ENCODE measurements at places on chromosomes 6 and 20.

DNA sequence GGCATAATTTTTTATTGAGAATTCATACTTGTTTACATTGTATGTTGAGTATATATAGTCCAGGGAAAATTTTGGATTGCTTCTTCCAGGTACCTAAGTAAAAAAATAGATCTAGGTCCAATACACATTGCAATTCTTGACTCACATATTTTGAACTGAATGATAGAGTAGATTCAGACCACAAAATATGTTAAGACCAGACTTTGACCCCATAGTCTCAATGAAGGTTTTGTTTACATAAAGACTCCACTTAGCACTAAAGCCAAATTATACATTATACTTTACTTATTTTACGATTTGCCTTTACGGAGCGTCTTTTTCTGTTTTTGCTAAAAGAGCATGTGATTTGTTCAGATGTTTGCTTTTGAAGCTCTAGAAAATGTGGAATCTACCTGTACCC is 144.1 kb upstream of the PTCHD4 start:
- no peak for DNase-seq

GRCh38 chr6:112485120-112485826 is 138.1 kb downstream of the RFPL4B start:
- no peak for DNase-seq

GRCh38 chr6:123518441-123519188 is 118.1 kb downstream of the TRDN start:
- no peak for DNase-seq

- DNase-seq, result peak; percentile 78
Observed at GRCh38 chr20:62500237-62500864, 24.6 kb upstream of the GATA5 start.

DNA sequence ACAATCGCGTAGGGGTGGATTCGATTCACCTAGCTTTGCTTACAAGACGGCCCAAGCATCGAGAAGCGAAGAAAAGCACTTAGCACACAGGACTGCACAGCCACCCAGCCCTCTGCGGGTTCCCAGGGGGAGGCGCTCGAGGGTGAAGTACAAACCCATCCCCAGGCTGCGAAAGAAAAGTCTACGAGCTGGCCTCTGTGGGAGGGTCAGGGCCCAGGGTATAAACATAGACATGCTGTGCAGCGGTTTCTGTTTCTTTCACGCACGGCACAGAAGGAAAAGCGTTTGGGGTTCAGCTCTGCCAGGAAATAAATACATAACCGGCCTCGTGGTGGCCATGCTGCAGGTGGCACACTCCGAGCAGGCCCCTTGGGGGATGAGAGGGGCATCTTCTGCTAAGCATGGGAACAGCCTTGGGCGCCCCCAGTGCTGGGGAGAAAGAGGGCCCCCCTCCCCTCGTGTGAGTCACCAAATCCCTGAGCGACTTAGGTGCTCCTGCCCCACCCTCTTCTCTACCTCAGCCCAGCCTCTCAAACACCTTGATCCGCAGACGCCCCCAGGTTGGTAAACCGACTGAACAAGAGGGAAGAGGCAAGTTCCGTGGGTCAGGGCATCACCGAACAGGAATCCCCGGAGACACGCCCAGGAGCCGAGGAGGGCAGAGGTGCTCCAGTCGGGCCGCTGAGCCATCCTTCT is 91.6 kb upstream of the RIPOR2 start:
- peak; percentile 52 for DNase-seq

- no peak for DNase-seq
Observed at GRCh38 chr6:136137008-136137692, 113.0 kb downstream of the MTFR2 start.

GRCh38 chr6:36075656-36076055 is 48.0 kb downstream of the MAPK14 start:
- DNase-seq, result no peak

- DNase-seq, result no peak
Observed at GRCh38 chr20:60255415-60255814, 297.2 kb downstream of the CDH26 start.

GRCh38 chr6:12012558-12013306 is 620 bp downstream of the HIVEP1 start:
- peak; percentile 71 for DNase-seq

GRCh38 chr6:145765449-145765848 is 30.1 kb upstream of the EPM2A start:
- DNase-seq, result no peak

DNA sequence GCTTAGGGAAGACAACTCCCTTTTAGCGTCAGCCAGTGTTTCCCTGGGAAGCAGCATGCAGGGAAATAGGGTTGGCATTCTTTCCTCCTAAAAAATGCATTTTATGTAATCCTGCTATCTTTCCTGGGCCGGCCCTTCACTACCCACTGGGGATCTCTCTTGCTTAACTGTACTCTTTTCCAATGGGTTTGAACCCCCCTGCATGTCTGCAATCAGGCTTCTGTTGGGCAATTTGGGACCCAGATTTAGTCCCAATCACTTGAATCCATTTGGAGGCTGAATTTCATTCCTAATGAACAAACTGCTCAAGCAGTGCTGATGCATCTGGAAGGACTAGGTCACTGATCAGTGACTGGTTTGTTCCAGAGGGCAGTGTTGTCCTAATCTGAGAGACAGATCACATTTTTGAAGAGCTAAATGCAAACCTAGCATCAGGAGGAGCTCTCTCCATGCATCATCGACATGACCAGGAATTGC is 152.0 kb downstream of the TSHZ2 start:
- DNase-seq, result no peak

- DNase-seq, result no peak
Observed at GRCh38 chr20:23180451-23180921, 94.4 kb upstream of the CD93 start.

GRCh38 chr6:18527836-18528743 is 140.9 kb downstream of the RNF144B start:
- no peak for DNase-seq

DNA sequence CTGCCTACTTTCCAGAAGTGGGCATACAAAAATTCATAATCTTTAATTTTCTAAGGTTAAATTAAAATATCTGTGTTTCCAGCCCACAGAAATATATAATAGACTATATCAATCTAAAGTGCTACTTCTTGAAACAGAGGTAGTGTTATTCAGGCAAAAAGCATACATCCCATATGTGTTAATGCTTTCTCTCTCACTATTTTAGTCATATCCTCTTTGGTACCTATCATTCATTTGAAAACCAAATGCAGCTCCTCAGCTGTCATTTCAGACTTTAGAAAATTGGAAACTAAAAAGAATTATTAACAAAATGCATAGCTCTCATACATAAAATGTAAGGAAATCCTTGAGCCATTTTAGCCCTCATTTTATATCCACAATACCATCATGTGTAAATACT is 925 bp downstream of the FHL5 start:
- DNase-seq, result no peak

DNA sequence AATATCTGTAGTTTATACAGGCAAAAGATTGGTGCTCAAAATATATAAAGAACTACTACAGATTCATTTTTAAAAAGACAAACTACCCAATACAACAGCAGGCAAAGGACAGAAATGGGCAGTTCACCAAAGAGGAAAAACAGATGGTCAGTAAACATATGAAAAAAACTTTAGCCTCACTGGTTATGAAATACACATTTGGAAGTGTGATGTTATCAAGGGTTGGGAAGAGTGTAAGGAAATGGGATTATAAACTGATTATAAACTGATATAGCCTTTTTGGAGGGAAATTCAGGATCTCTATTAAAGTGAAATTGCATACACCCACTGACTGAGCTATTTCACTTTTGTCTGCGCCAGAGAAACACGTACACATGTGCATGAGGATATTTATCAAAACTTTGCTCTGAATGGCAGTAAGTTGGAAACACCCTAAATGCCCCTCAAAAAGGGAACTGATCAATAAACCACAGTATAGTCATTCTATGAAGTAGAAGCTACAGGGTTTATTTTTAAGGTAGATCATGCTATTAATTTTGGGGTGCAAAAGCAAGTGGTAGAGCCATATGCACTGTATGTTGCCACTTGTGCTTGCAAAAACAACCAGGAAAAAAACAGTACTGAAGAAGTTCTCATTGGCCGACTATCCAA is 32.2 kb upstream of the ARFGEF2 start:
- no peak for DNase-seq

- DNase-seq, result no peak
Observed at GRCh38 chr6:88361298-88361697, 195.2 kb upstream of the CNR1 start.

GRCh38 chr6:114040871-114041270 is 69.9 kb upstream of the HDAC2 start:
- no peak for DNase-seq

- no peak for DNase-seq
Observed at GRCh38 chr6:102742028-102742427, 1348.5 kb downstream of the GRIK2 start.

- no peak for DNase-seq
Observed at GRCh38 chr6:156976216-156977127, 199.3 kb downstream of the ARID1B start.

- no peak for DNase-seq
Observed at GRCh38 chr6:53360093-53360912, 11.6 kb upstream of the ELOVL5 start.

GRCh38 chr20:64143018-64143801 is 21.0 kb upstream of the MYT1 start:
- no peak for DNase-seq

DNA sequence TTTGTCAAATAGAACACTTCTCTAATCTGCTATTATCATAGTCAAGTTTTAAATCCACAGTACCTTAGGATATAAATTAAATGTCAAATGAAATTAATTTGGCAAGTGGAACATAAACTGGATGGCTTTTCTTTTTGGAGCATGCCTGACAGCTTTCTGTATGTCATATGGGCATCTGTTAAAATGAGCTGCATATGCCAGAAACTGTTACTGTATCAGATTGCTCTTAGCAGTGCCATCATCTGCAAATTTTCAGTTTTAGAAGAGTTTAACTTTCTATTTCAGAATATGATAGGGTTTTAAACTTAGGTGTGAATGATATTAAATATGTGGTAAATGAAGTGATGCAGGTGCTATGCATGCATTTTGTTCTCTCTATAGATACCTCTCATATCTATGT is 3.4 kb upstream of the EEF1E1 start:
- no peak for DNase-seq

DNA sequence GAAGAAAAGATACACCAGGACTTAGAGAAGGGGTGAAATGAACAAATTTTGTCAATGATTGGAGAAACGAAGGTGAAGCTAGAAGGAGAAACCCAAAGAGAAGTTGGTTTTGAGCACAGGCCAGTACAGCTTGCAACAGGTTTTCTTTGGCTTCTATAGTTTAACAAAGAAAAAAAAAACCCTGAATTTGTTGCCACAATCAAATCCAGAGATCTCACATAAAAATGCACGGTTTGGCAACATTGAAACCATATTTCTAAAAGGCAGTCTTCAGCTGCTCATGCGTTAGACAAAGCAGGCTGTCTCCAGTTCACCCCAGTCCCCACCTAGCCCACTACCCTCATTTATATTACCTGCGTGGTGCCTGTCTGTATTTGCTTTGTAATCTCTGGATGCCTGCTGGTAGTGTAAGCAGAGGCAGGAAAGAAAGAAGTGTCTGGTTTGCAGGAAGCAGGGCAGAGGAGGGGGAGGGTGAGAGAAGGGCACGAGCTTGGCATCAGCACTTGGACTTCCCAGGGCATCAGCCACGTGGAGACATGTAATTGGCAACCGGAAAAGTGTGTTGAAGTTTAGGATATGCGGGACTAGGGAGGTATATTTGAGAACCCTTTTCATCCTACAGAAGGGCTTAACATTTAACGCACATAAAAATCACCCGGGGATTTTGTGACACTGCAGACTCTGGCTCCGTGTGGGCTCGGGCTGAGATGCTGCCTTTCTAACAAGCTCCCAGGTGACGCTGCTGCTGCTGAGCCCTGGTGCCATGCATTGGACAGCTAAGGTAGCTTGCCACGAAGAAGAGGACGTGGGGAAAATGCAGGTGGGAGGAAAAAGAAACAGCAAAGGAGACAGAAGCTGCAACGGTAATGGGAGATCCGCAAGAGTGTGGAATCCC is 14.4 kb downstream of the PFDN4 start:
- no peak for DNase-seq

- no peak for DNase-seq
Observed at GRCh38 chr6:13362412-13362811, 34.1 kb upstream of the TBC1D7 start.

- no peak for DNase-seq
Observed at GRCh38 chr20:50470264-50470858, 39.8 kb upstream of the PTPN1 start.

- DNase-seq, result no peak
Observed at GRCh38 chr6:12895721-12896120, 179.2 kb downstream of the PHACTR1 start.

Measured in stimulated activated CD4-positive, alpha-beta T cell treated with anti-CD3 and anti-CD28 coated beads, Interleukin-12 subunit alpha, Interleukin-12 subunit beta, amount 100 ng/mL, for 24 hours (primary cell).